Right cardiac atrium (tissue), 5 donors: ENCODE measurements at places on chromosomes 3 and 15. TPM values are rescaled to one million over a fixed set of nuclear protein-coding genes. Genes with fewer than 3 reads are reported as not detected.

GRCh38 chr15:63035977-63036376 lies 6.6 kb upstream of the TPM1 start:
- DNase-seq = no peak

DNA sequence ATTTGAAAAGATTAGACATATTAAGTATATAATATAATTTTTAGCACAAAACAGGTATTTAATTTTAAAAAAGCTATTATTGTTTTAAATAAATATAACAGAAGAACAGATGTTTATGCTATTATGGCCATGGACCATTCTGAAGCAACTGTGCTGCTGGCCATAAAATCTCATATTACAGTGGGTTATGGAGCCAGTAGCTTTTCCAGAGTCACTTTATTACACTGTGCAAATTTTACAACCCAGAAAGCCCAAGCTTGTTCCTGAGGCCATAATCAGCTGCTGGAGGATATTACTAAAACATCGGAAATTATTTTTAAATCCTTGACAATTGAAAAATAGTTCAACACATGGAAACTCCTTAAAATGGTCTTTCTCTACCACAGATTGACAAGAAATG lies 557.3 kb upstream of the KCNMB2 start:
- DNase-seq = no peak

DNA sequence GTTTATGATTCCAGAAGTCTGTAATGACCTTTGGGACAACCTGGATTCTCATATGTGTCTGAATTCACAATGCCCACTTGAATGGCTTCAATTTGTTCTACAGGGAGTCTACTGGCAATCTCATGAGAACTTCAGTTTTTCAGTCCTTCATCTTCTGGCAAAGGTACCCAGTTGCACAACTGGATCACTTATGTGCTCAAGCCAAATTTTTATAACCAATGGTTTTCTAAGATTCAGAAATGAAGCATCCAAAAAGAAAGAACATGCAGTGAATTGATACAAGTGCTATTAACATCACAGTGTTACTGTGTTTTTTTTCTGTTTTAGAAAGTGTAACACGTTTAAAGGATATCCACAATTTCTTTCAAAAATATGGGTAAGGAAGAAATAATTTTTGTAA lies at the start of gene OR5H14:
Gene OR5H14 (plus strand): TSS at position 301 of the 400 bp plus-strand sequence. CDS start 1,907 bp downstream, outside the sequence.
- no peak for DNase-seq

DNA sequence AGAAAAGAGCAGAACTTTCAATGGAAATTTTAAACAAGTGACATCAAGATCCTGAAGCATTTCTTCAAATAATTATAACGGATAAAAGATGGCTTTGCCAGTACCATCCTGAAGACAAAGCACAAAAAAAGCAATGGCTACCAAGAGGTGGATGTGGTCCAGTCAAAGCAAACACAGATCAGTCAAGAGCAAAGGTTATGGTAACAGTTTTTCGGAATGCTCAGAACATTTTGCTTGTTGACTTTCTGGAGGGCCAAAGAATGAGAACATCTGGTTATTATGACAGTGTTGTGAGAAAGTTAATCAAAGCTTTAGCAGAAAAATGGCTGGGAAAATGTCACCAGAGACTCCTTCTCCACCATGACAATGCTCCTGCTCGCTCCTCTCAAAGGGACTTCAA lies 31.5 kb downstream of the FEM1B start:
- DNase-seq = no peak

DNA sequence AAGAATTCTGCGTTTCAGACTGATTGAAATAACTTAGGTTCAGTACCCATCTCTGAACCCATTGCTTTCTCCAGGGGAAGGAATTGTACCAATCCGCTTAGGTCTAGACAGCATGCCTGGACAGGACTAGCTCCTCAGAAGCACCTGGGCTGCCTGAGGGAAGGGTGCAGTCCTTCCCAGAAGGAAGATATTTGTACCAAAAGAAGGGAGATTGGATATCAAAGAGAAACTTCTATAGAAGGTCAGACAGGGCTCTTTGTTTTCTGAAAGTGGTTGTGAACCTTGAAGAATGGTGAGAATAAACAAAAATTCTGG lies 133.8 kb upstream of the LRTM1 start:
- DNase-seq = no peak

DNA sequence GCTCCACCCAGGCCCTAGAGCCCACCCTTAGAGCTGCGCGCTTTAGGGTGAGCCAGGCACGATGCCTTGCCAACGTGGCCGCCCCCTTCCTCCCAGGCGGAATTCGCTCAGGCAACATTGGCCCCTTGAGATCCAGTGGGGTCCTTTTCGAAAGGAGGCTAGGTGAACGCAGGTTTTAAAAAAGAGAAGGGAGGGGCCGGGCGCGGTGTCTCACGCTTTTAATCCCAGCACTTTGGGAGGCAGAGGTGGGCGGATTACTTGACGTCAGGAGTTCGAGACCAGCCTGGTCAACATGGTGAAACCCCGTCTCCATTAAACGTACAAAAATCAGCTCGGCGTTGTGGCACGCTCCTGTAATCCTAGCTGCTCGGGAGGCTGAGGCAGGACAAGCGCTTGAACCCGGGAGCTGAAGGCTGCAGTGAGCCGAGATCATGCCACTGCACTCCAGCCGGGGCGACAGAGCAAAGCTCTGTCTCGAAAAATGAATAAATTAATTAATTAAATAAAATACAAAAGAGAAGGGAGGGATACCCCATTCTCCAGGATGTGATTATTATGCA lies 984 bp upstream of the RPP25 start:
- no peak for DNase-seq

Gene BMF
- polyA plus RNA-seq = 2.9 TPM

Gene CPNE9
- polyA plus RNA-seq = 0.07 TPM
